ENCODE measurements at places on chromosomes 2 and 18. TPM values are rescaled to one million over a fixed set of nuclear protein-coding genes. Genes with fewer than 3 reads are reported as not detected.

The LRATD1 gene
- total RNA-seq, result not detected

GRCh38 chr2:54579061-54579681, 123.0 kb downstream of the SPTBN1 start:
- H3K4me3 ChIP-seq, result no peak overlapping the region
- peaks cover 92% of the 10 kb centered on the region for H3K4me1 ChIP-seq
- H3K27ac ChIP-seq, result peak overlapping the region; percentile 85
- peaks cover 8% of the 10 kb centered on the region for H3K36me3 ChIP-seq
- DNase-seq, result no peak

GRCh38 chr2:168149986-168150385, 97.4 kb downstream of the STK39 start:
- DNase-seq, result no peak
- no peaks in the 10 kb centered on the region for H3K4me1 ChIP-seq
- H3K36me3 ChIP-seq, result no peaks in the 10 kb centered on the region
- H3K27ac ChIP-seq, result no peak overlapping the region

GRCh38 chr2:54952978-54953456, 97.2 kb downstream of the RTN4 start:
- H3K4me3 ChIP-seq, result no peak overlapping the region
- no peak for DNase-seq
- H3K27ac ChIP-seq, result no peak overlapping the region
- no peaks in the 10 kb centered on the region for H3K36me3 ChIP-seq
- no peaks in the 10 kb centered on the region for H3K27me3 ChIP-seq

DNA sequence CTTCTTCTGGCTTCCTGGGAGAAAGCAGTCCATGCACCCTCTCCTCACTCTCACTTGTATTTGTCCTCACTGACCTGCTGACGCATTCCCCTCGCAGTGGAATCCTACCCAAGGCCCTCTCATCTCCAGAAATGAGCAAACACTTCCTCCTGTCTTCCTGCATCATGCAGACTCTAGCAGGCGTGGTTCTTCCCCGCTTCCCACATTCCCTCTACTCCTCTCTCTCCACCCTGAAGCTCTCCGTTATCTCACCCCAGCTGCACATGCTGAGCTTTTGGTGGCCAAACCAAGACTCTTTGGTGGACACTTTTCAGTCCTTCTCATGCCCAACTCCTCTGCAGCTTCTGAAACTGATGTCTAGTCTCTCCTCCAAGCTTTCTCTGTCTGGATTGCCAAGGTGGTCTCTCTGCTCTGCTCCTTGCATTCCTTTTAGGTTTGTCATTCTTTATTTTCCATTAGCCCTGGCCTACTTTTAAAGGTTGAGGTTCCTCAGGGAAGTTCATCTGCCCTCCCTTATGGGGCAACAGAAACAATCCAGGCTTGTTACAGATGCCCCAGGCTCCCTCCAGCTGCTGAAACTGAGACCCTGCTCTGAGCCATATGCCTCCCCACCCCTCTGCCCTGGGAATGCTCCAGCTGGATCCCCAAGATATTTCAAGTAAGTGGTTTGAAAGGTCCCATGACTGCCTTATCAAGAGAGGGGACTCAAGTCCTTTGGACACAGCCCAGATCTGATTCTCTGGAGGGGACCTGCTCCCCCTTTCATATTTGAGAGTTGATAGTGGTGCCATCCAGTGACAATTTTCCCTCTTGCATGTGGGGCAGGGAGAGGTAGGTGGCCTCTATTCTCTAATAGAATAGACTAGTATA, 835 bp upstream of the IL18RAP start:
- no peak overlapping the region for H3K27ac ChIP-seq
- peaks cover 43% of the 10 kb centered on the region for H3K4me1 ChIP-seq
- H3K36me3 ChIP-seq, result no peaks in the 10 kb centered on the region
- no peak overlapping the region for H3K4me3 ChIP-seq
- no peaks in the 10 kb centered on the region for H3K27me3 ChIP-seq
- DNase-seq, result no peak
